ENCODE measurements at places on chromosomes 12 and 14. TPM values are rescaled to one million over a fixed set of nuclear protein-coding genes. Genes with fewer than 3 reads are reported as not detected.

The PMEL gene
- 2.6 TPM for total RNA-seq

The PRB2 gene
- not detected for total RNA-seq

The TMCC3 gene
- 3.6 TPM for total RNA-seq

The MYRFL gene
- 0.52 TPM for total RNA-seq

The TSPAN19 gene
- total RNA-seq, result not detected

The ANO2 gene
- 2.1 TPM for total RNA-seq

The VASH1 gene
- 3.1 TPM for total RNA-seq

The LBHD2 gene
- total RNA-seq, result not detected

The RDH16 gene
- total RNA-seq, result 0.99 TPM

All from body of pancreas (tissue), 4 donors.